Right ventricle myocardium superior (tissue), 1 donor: ENCODE measurements at places on chromosomes 6 and 20. TPM values are rescaled to one million over a fixed set of nuclear protein-coding genes. Genes with fewer than 3 reads are reported as not detected.

The SRF gene
- total RNA-seq = 65.3 TPM

The MOG gene
- 10.3 TPM for total RNA-seq

The RIPPLY2 gene
- total RNA-seq = not detected

The PMEPA1 gene
- 21.5 TPM for total RNA-seq

The CEP57L1 gene
- 6.3 TPM for total RNA-seq

The IRF4 gene
- total RNA-seq = 0.54 TPM

The NMBR gene
- total RNA-seq = not detected

The USP49 gene
- total RNA-seq = 1.2 TPM

The TMEM200A gene
- not detected for total RNA-seq

The BANF2 gene
- total RNA-seq = not detected

The SPTLC3 gene
- 5.9 TPM for total RNA-seq

The SLC32A1 gene
- not detected for total RNA-seq

The MOXD1 gene
- total RNA-seq = 2.2 TPM

The OPN5 gene
- total RNA-seq = not detected

The KIF6 gene
- total RNA-seq = 0.27 TPM

The LY6G6F gene
- not detected for total RNA-seq

The ARMH2 gene
- total RNA-seq = not detected

The EPPIN gene
- total RNA-seq = not detected

The ACOT13 gene
- total RNA-seq = 74.3 TPM

The CLPSL1 gene
- not detected for total RNA-seq

The CRISP3 gene
- not detected for total RNA-seq
